ENCODE measurements at places on chromosomes 2 and 18.

GRCh38 chr2:127278959-127279358, 15.0 kb downstream of the ERCC3 start:
- no peak for DNase-seq

GRCh38 chr2:239443666-239444567, 43.1 kb upstream of the HDAC4 start:
- DNase-seq, result no peak

- no peak for DNase-seq
These were observed 48.9 kb downstream of the CDH2 start for GRCh38 chr18:28127763-28128658.

DNA sequence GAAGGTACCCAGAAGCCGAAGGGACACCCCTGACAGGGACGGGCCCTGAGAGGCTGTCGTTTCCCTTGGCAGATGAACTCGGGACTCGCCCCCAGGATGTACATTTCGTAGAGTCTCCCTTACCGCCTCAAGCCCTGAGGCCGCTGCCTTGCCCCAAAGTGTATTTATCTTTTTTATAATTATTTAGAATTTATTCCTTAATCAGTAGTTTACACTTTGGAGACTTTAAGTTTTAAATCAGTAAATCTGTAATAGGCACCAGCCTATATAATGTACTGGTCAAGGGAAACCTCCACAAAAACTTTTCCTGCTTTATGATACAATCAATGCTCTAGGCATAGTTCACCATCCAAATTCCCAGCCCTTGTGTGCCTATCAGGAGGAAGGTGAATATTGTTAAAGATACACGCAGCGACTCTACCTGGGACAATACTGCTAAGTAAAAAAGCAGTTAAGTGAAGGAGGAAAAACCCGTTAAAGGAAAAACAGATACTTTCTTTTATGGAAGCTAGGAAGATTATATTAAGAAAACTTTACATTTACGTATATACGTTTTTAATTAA, 848 bp downstream of the VRK2 start:
- DNase-seq, result no peak

DNA sequence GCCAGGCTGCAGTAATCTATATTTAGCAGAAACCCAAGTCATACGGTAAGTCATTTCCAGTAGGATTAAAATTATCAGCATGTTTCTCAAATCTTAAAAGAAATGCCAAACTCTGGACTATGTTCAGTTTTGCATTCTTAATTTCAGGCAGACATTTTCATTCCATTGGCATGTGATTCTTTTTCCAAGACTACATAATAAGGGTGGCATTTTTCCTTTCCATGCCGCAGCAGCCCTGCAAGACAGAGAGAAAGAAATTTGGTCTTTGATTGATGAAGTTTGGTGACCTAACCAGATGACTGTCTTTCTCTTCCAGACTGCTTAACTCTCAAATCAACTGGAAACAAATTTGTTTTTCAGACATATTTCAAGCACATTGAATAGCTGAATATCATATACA, 118.1 kb downstream of the FHOD3 start:
- no peak for DNase-seq

DNA sequence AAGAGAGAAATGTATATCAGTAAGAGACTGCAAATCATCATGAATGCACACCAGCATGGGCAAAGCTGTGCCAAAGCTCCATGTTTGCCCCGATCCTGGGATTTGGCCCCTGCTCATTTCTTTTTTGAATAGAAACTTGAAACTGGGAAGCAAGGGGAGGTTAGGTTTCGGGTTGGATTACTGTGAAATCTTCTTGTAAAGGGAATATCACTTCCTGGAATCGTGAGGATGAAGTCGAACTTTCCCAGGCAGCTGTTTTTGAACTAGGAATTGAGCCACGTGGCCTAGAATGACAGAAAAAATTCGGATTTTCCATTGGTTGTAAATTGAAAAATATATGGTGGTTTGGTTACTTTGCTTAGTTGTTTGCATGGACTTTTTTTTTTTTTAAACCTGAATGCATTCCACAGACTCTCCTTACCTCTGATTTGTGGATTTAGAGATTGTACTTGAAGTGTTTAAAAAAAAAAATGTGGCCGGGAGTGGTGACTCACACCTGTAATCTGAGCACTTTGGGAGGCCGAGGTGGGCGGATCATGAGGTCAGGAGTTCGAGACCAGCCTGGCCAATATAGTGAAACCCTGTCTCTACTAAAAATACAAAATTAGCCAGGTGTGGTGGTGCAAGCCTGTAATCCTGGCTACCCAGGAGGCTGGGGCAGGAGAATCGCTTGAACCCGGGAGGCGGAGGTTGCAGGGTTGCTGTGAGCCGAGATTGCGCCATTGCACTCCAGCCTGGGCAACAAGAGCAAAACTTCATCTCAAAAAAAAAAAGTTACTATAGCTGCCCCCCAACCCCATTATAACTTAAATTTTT, 32.1 kb downstream of the GRHL1 start:
- no peak for DNase-seq

- no peak for DNase-seq
These were observed 73.5 kb downstream of the EMX1 start for GRCh38 chr2:72990695-72991438.
